ENCODE measurements at places on chromosomes 11 and 22.

DNA sequence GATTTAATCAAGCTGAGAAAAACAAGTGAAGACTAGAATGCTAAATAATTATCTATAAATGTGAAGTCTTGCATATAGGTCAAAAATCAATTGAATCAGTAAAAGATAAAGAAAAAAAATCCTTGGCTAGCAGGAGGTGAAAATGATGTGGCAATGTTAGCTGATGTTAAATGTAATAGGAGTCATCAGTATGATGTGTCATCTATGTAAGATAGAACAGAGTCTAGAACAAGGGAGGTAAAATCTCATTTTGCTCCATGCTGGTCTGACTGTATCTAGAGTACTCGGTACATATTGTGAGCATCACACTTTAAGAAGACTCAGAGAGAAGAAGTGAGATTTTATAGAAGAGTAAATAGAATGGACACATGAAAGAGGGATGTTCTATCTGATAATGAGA, 721.2 kb downstream of the ETS1 start:
- DNase-seq, result no peak

DNA sequence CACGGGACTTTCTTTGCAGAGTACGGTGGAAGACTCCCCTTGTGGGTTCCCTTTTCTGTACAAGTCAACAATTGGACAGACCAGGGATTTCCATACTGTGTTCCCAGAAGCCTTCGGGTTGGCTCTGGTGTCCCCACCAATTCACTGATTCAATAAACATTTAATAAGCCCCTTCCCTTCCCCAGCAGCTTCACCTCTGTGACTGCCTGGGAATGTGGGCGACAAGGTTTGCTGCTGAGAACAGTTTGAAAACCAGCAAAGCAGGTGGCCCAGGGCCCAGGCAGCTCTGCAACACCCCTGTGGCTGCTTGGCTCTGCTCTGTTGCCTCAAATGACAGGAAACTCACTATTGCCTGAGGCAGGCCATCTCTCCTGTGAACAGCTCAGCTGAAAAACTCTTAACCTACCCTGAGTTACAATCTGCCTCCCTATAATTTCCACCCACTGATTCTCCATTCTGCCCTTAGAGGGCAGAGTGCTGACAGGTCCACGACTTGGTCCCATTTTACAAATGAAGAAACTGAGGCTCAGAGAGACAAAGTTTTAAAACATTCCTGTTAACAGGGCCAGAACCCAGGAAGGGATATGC, 10.4 kb downstream of the ADORA2A start:
- DNase-seq, result no peak

- peak; percentile 41 for DNase-seq
Observed at GRCh38 chr11:26297189-26297975, 34.5 kb upstream of the ANO3 start.

DNA sequence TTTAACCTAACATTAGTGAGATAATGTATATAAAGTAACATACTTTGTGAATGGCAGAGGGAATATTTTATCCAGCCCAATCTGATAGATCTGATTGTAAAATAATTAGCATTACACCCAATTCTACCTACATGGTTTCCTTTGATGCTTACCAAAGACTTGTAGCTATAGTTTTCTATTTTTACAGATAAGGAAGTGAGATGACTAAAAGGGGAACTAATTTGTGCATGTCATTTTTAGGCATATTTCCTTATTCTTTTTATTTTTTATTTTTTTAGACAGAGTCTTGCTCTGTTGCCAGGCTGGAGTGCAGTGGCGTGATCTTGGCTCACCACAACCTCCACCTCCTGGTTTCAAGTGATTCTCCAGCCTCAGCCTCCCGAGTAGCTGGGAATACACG, 793.7 kb upstream of the LRRC4C start:
- no peak for DNase-seq

- no peak for DNase-seq
Observed at GRCh38 chr22:46072110-46072881, 78.0 kb upstream of the PPARA start.

GRCh38 chr11:126817096-126817495, 183.5 kb downstream of the KIRREL3 start:
- DNase-seq, result no peak

GRCh38 chr11:57530215-57530595, 349 bp downstream of the TIMM10 start:
- DNase-seq, result no peak

DNA sequence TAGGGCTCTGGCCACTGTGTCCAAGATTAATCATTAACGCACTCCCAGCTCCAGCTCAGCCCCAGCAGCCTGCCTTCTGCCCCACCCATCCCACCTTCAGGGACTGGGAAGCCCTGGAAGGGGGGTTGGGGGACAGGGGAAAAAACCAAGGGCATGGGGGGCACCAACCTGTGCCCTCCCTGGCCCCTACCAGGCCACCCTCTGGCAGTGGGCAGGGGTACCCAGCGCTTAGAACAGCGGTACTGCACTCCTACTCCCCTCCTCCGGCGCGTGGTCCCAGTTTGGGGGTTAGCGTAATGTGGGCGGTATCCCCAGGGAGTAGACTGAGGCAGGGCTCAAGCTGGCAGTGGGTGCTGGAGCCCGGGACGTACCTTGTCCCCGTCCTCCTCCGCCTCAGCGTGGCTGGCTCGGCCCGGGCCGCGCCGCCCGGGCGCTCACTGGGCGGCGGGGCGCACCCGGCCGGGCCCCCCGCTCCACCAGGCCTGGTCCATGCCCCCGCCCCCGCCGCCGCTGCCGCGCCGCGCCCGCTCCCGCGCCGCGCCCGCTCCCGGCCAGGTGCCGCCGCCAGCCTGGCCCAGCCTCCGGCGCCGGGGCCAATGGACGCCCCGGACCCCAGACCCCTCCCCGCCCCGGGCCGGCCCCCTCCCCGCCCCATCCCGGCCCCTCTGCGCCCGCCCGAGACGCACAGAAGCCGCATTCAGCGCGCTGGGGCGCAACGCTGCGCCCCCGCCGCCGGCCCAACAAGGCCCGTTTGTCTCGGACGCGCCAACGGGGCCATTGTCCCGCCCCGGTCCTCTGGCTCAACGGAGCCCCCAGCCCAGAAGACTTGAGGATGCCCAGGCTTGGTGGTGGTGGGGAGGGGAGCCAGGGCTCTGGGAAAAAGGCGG, at the start of gene GAL3ST1:
TSS of gene GAL3ST1 (minus strand) at position 571 of the 887 bp plus-strand sequence. CDS start 17,273 bp downstream, outside the sequence.
- DNase-seq, result no peak

- DNase-seq, result no peak
Observed at GRCh38 chr11:76880956-76881355, 20.2 kb downstream of the ACER3 start.

DNA sequence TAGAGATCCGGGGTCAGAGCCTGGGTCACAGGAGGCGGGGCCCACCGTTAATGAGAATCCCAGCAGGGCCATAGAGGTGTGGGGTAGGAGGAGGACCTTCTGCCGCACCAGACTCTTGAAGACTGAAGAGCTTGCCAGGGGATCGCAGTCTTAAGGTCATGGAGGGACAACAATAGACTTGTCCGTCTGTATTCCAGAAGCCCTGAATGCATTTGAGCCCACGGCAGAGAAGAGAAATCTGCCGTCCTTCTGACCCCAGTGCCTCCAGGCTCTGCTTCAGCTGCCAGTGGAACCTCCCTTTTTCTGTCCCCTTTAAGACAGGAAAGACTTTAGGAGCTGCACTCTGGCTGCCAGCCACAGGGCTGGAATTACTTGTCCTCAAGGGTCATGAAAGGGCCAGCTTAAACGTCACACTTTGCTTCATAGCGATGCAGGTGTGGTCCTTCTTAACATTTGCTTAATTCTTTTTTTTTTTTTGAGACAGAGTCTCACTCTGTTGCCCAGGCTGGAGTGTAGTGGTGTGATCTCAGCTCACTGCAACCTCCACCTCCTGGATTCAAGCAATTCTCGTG, 15.5 kb upstream of the ST3GAL4 start:
- DNase-seq, result no peak

GRCh38 chr22:37126882-37127281, 17.4 kb upstream of the TMPRSS6 start:
- no peak for DNase-seq
